Osteocyte (in vitro differentiated cells): ENCODE measurements at places on chromosomes 12 and 14. TPM values are rescaled to one million over a fixed set of nuclear protein-coding genes. Genes with fewer than 3 reads are reported as not detected.

GRCh38 chr12:104570174-104570907 is 113.6 kb downstream of the CHST11 start:
- H3K36me3 ChIP-seq = peaks cover 3% of the 10 kb centered on the region
- H3K27me3 ChIP-seq = no peaks in the 10 kb centered on the region
- H3K4me1 ChIP-seq = no peaks in the 10 kb centered on the region
- no peak overlapping the region for H3K27ac ChIP-seq
- no peak for DNase-seq
- H3K4me3 ChIP-seq = no peak overlapping the region

DNA sequence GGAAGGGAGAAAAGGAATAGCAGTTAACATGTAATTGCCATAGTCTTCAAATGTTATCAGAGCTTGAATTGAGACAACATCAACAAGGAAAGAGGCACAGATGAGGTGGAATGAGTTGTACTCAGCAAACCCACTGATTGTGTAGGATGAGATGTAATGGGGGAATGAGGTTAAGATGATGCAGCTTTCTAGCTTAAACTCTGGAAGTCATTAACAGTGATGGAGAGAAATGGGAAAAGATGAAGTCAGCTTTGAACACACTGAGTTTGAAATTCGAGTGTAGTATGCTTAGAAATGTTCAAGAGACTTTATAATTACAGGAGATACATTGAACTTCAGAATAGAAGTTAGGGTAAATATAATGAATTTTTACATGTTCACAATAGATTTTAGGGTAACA is 106.9 kb downstream of the PRKD1 start:
- H3K36me3 ChIP-seq = no peaks in the 10 kb centered on the region
- no peak overlapping the region for H3K4me3 ChIP-seq
- no peak overlapping the region for H3K27ac ChIP-seq
- DNase-seq = no peak

- H3K4me3 ChIP-seq = no peak overlapping the region
- no peaks in the 10 kb centered on the region for H3K36me3 ChIP-seq
- peaks cover 45% of the 10 kb centered on the region for H3K4me1 ChIP-seq
- DNase-seq = no peak
Measured at GRCh38 chr14:49997991-49998390, 105.1 kb downstream of the ARF6 start.

DNA sequence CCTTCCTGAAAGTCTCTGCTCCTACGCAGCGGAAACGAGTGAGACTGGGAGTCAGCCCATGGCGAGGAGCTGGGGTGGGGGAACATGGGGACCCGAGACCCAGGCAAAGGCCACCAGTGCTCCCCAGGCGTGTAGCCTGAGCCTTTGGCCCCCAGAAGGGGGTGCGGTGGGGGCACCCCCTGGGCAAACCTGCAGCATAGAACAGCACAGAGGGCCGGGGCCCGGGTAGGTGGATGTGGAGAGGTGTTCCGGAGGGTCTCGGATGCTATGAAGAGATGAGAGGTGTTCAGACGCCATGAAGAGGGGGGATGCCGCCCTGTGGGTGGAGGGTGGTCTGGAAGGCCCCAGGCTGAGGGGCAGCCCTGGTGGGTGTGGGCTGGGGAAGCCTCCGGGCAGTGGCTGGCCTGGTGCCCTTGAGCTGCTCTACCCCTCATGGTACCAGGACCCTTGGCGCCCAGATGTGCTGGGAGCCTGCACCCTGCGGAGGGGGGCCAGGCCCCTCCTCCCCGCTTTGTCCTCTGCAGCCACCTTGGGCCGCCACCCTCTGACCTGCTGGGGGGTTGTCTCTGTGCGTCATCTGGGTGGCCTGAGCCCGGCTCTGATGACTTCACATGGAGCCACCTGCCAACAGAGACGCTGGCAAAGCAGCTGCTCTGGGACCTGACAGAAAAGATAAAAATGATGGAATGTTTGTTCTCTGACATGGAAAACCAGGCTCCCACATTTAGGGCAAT is 83.4 kb downstream of the KIF26A start:
- no peaks in the 10 kb centered on the region for H3K36me3 ChIP-seq
- no peak for DNase-seq
- H3K4me1 ChIP-seq = no peaks in the 10 kb centered on the region
- H3K27me3 ChIP-seq = no peaks in the 10 kb centered on the region

- H3K4me1 ChIP-seq = peaks cover 8% of the 10 kb centered on the region
- H3K27ac ChIP-seq = no peak overlapping the region
- no peak overlapping the region for H3K4me3 ChIP-seq
- no peaks in the 10 kb centered on the region for H3K36me3 ChIP-seq
- H3K27me3 ChIP-seq = peaks cover 3% of the 10 kb centered on the region
Measured at GRCh38 chr12:13257356-13257875, 60.9 kb downstream of the EMP1 start.

DNA sequence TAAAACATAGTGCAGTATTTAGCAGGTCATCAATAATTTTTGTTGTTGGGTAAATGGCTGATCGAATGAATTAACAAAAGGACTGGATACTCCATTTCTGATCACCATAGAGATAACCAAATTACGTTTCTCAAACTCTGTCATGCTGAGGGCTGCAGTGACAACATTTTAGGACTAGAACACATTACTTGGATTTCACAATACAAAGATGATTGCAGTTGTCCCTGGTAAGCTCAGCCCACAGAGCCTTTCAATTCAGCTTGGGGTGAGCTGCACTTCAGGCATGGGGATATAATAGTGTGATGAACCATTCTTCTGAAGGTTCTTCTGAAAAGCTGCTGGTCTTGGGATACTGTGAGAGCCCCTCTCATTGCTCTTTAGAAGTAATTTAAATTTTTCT is 74.3 kb downstream of the FAR2 start:
- H3K27me3 ChIP-seq = no peaks in the 10 kb centered on the region
- H3K4me3 ChIP-seq = no peak overlapping the region
- peaks cover 6% of the 10 kb centered on the region for H3K36me3 ChIP-seq

DNA sequence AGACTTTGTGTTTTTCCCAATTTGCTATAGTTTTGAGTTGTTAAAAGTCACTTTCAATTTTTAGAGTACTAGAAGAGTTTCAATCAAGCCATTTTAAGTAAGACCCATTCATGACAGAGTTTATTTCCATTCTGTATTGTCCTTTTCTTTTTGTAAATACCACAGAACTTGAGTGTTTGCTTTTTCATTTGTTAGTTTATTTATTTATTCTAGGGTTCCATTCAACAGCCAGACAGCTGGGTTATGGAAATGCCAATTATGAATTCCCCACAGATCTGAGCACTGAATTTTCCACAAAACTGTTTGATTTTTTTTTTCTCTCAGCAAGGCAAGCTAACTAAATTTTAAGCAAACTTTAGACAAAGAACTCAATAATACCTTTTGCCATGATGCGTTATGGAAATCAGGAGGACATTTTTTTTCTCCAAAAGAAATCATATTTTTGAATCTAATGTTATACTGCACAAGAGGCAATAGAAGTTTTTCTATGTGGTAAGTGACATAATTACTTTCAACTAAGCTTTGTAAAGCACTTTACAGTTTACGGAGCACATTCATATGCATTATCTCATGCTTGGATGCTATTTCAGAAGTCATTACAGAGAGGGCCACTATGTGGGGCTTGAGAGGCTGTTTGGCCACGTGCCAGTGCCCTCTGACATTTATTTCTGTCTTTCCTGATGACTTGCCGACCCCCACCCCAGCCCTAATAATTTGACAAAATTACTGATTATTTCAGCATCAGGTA is 181.5 kb downstream of the VRK1 start:
- no peaks in the 10 kb centered on the region for H3K27me3 ChIP-seq
- no peaks in the 10 kb centered on the region for H3K4me1 ChIP-seq
- DNase-seq = peak; percentile 40
- H3K4me3 ChIP-seq = no peak overlapping the region
- H3K36me3 ChIP-seq = no peaks in the 10 kb centered on the region

GRCh38 chr14:57999471-57999870 is 133.6 kb upstream of the SLC35F4 start:
- no peaks in the 10 kb centered on the region for H3K4me1 ChIP-seq
- no peaks in the 10 kb centered on the region for H3K36me3 ChIP-seq
- no peak overlapping the region for H3K4me3 ChIP-seq
- DNase-seq = no peak
- no peaks in the 10 kb centered on the region for H3K27me3 ChIP-seq

DNA sequence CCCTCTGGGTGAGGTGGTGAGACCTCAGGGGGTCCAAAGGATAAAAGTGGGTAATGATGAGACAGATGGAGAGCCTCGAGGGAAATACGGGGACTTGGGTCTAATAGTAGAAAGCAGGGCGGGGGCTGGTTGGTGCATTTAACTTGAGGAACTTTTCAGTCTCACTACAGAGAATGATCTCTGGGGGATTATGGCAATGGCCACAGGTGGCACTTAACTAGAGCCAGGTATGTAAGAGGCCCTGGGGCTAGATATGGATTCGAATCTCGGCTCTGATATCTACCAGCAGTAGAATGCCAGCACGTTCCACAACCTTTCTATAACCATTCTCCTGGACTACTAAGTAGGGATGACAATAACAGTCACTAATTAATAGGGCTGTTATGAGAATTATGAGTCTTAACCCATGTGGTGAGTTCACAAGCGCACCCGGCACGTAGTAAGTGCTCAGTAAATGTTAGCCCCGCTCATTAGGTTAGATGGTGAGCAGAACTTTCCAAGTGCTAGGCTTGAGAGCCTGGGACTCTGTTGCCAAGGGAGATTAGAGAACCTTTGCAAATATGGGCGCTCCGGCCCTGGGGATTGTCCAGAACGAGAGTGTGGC is 888 bp upstream of the PLXNC1 start:
- no peaks in the 10 kb centered on the region for H3K36me3 ChIP-seq
- H3K4me3 ChIP-seq = peak overlapping the region; percentile 64
- H3K4me1 ChIP-seq = peaks cover 14% of the 10 kb centered on the region
- H3K27me3 ChIP-seq = peaks cover 75% of the 10 kb centered on the region

DNA sequence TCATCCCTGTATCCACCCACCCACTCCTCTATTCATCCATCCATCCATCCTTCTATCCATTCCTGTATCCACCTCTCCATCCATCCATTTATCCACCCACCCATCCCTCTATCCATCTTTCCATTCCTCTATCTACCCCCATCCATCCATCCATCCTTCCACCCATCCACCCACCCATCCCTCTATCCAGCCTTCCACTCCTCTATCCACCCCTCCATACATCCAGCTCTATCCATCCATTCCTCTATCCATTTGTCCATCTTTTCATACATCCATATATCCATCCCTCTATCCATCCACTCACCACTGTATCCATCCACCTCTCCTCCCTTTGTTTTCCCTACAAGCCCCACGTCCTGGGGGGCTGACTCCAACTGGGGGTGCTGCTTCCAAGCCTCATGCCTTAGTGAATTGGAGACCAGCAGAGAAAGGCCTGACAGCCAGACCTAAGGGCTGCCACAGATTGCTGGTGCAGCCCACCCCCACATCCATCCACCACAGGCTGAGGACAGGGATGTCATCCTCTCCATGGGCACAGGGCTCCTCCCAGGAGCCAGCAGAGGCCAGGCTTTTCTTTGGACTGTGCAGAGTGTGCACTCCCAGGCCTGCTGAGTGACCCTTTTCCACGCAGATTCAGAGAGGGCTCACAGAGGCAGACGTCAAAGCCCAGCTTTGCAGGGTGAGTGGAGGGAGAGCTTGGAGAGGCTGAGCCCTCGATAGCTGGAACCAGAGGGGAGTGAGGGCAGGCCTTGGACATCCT is 18.9 kb upstream of the GPR132 start:
- DNase-seq = no peak
- peaks cover 3% of the 10 kb centered on the region for H3K27me3 ChIP-seq
- no peaks in the 10 kb centered on the region for H3K36me3 ChIP-seq
- no peak overlapping the region for H3K4me3 ChIP-seq
- H3K27ac ChIP-seq = no peak overlapping the region
- peaks cover 16% of the 10 kb centered on the region for H3K4me1 ChIP-seq

GRCh38 chr12:30853561-30854133 is 72.9 kb upstream of the TSPAN11 start:
- no peaks in the 10 kb centered on the region for H3K36me3 ChIP-seq
- no peak for DNase-seq
- H3K4me1 ChIP-seq = peaks cover 9% of the 10 kb centered on the region
- no peak overlapping the region for H3K4me3 ChIP-seq
- peaks cover 37% of the 10 kb centered on the region for H3K27me3 ChIP-seq

DNA sequence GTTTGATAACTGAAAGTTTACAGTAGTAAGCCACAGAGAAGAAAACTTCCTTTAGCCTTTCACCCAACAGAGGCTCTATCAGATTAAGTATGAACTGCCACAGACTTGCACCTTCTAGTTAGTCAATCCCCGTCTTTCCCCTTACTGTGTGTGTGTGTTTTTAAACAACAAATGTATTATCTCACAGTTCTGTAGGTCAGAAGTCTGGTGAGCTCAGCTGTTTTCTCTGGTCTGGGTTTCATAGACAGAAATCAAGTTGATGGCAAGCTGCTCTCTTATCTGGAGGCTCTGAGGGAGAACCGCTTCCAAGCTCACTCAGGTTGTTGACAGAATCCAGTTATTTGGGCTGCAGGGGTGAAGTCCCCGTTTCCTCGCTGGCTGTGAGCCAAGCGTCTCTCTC is 320.5 kb downstream of the PRKD1 start:
- no peak for DNase-seq
- H3K36me3 ChIP-seq = no peaks in the 10 kb centered on the region
- H3K27ac ChIP-seq = no peak overlapping the region
- no peaks in the 10 kb centered on the region for H3K4me1 ChIP-seq
- no peak overlapping the region for H3K4me3 ChIP-seq

GRCh38 chr12:102234599-102234998 is 37.0 kb upstream of the PMCH start:
- no peak for DNase-seq
- peaks cover 28% of the 10 kb centered on the region for H3K27me3 ChIP-seq
- H3K27ac ChIP-seq = no peak overlapping the region
- no peak overlapping the region for H3K4me3 ChIP-seq
- H3K4me1 ChIP-seq = no peaks in the 10 kb centered on the region

DNA sequence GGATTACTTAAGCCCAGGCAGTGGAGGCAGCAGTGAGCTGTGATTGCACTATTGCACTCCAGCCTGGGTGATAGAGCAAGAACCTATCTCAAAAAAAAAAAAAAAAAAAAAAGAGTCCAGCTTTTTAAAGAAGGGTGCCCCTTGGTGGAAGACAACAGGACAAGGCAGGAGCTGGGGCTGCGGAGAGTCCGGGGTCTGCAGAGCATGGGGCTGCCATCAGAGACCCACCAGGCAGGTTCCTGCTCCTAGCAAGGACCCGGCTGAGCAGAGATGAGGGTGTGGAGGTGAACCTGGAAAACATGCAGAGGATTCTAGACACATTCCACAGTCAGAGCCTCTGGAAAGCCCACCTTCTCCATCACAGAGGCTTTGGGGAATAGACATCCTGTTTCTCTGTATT is 21.0 kb upstream of the CIPC start:
- DNase-seq = no peak
- H3K4me1 ChIP-seq = peaks cover 13% of the 10 kb centered on the region
- H3K27me3 ChIP-seq = peaks cover 3% of the 10 kb centered on the region
- no peaks in the 10 kb centered on the region for H3K36me3 ChIP-seq
- no peak overlapping the region for H3K4me3 ChIP-seq

DNA sequence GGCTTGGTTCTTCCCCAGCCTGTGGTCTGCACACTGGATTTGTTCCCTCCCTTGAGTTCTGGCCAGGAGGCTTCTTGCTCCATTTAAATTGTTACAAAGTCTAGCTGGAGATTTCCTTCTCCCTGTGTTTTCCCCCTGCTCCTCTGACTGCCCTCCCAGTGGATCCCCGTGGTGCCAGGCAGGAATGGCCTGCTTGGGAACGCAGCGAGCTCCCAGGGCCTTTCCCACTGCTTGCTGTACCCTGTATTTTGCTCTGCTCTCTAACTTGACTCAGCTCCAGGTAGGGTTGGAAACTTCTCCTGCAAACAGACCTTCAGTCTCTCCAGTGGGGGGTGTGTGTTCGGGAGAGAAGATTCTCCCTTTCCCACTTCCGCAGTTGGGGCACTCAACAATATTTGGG is 349.2 kb upstream of the FBXO33 start:
- no peak for DNase-seq
- no peaks in the 10 kb centered on the region for H3K4me1 ChIP-seq
- H3K4me3 ChIP-seq = no peak overlapping the region
- no peak overlapping the region for H3K27ac ChIP-seq
- no peaks in the 10 kb centered on the region for H3K36me3 ChIP-seq

RPS6KL1 gene
- total RNA-seq = 0.65 and 0.97 TPM in 2 replicates

NGB gene
- total RNA-seq = not detected in 2 replicates

ADCY6 gene
- 71.7 and 71.9 TPM in 2 replicates for total RNA-seq

P2RX2 gene
- total RNA-seq = not detected in 2 replicates

KRT83 gene
- not detected in 2 replicates for total RNA-seq
